CD4-positive, alpha-beta T cell treated with Interleukin-15 for 4 hours (primary cell): ENCODE measurements at places on chromosomes 5 and 9.

GRCh38 chr9:106737516-106737915 lies 125.5 kb upstream of the ZNF462 start:
- DNase-seq: no peak

DNA sequence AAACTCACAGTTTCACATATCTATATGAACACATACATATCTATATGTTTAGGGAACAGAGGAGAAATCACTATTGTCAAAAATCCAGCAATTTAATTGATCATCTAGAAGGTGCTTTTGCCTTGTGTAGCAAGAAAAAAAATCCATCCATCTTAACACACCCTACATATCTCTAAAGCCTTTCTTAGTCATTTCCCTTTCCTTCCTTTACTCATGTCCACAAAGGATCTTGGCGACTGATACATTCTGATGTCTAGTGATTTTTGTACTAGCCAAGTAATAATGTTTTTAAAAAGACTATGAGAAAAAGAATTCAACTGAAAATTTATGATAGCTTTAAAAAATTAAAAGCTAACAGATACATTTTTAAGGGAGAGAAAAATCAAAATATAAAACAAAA lies 22.5 kb downstream of the ZDHHC21 start:
- no peak for DNase-seq

- DNase-seq: no peak
Observed at GRCh38 chr9:127245637-127246164, 18.9 kb upstream of the GARNL3 start.

- DNase-seq: no peak
Observed at GRCh38 chr5:172278356-172278755, 5.2 kb downstream of the UBTD2 start.

GRCh38 chr5:55454282-55454681 lies 80.5 kb downstream of the PLPP1 start:
- DNase-seq: no peak

- DNase-seq: no peak
Observed at GRCh38 chr9:7653262-7653661, 146.3 kb downstream of the DMAC1 start.

- DNase-seq: no peak
Observed at GRCh38 chr9:91035825-91036208, 234.2 kb downstream of the SYK start.

GRCh38 chr5:157772127-157772526 lies 28.6 kb downstream of the LSM11 start:
- no peak for DNase-seq
